ENCODE measurements at places on chromosomes 5 and 9. TPM values are rescaled to one million over a fixed set of nuclear protein-coding genes. Genes with fewer than 3 reads are reported as not detected.

GRCh38 chr5:111697881-111698757 lies 58.9 kb downstream of the NREP start:
- H3K27me3 ChIP-seq: peaks cover 4% of the 10 kb centered on the region
- DNase-seq: no peak
- no peaks in the 10 kb centered on the region for H3K4me1 ChIP-seq
- no peak overlapping the region for H3K4me3 ChIP-seq

DNA sequence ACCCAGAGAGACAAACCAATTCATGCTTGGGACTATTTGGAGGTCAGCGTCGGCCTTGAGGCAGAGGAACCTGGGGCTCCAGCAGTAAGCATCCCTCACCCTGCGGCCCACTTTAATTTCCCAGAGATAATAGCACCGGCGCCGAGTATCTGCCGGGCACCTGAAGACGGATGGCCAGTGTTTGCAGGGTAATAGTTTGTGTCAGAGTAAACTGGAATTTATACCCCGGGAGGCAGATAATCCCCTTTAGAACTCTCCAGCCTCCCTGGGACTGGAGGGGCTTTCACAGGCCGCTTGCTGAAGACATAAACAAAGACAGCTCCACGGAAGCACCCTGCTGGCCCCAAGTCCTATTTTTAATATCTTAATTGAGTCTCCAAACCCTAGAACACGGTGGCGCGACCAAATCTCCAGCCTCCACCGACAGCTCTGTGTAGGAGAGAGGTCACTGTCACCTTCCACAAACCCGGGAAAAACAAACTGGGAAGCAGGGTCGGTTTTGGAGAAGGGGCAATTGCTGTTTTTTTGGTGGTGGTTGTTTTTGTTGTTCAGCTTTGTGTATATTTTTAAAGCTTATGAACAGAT lies 17.4 kb upstream of the FCN1 start:
- H3K27ac ChIP-seq: no peak overlapping the region
- no peaks in the 10 kb centered on the region for H3K4me1 ChIP-seq
- no peaks in the 10 kb centered on the region for H3K36me3 ChIP-seq
- no peak for DNase-seq
- no peaks in the 10 kb centered on the region for H3K27me3 ChIP-seq

- no peaks in the 10 kb centered on the region for H3K27me3 ChIP-seq
- H3K4me3 ChIP-seq: no peak overlapping the region
- DNase-seq: no peak
- no peaks in the 10 kb centered on the region for H3K36me3 ChIP-seq
- no peak overlapping the region for H3K27ac ChIP-seq
- H3K4me1 ChIP-seq: peaks cover 7% of the 10 kb centered on the region
Measured at GRCh38 chr9:109182940-109183798, 16.1 kb upstream of the FRRS1L start.

GRCh38 chr9:78006734-78007133 lies 24.9 kb downstream of the GNAQ start:
- no peaks in the 10 kb centered on the region for H3K27me3 ChIP-seq
- no peak overlapping the region for H3K4me3 ChIP-seq
- no peak for DNase-seq

The ZNF484 gene
- 4.0 TPM for polyA plus RNA-seq

The AGXT2 gene
- polyA plus RNA-seq: not detected

- no peaks in the 10 kb centered on the region for H3K36me3 ChIP-seq
- H3K4me1 ChIP-seq: no peaks in the 10 kb centered on the region
- no peak for DNase-seq
- no peaks in the 10 kb centered on the region for H3K27me3 ChIP-seq
- no peak overlapping the region for H3K27ac ChIP-seq
- no peak overlapping the region for H3K4me3 ChIP-seq
Measured at GRCh38 chr5:173180331-173180730, 36.0 kb downstream of the BNIP1 start.

GRCh38 chr9:82147798-82148425 lies 159.3 kb downstream of the SPATA31D1 start:
- DNase-seq: no peak
- no peak overlapping the region for H3K27ac ChIP-seq
- H3K36me3 ChIP-seq: no peaks in the 10 kb centered on the region

The ADGRD2 gene
- polyA plus RNA-seq: not detected

- no peaks in the 10 kb centered on the region for H3K4me1 ChIP-seq
- H3K27me3 ChIP-seq: no peaks in the 10 kb centered on the region
- no peak overlapping the region for H3K27ac ChIP-seq
Measured at GRCh38 chr5:51734677-51735076, 351.4 kb downstream of the ISL1 start.

DNA sequence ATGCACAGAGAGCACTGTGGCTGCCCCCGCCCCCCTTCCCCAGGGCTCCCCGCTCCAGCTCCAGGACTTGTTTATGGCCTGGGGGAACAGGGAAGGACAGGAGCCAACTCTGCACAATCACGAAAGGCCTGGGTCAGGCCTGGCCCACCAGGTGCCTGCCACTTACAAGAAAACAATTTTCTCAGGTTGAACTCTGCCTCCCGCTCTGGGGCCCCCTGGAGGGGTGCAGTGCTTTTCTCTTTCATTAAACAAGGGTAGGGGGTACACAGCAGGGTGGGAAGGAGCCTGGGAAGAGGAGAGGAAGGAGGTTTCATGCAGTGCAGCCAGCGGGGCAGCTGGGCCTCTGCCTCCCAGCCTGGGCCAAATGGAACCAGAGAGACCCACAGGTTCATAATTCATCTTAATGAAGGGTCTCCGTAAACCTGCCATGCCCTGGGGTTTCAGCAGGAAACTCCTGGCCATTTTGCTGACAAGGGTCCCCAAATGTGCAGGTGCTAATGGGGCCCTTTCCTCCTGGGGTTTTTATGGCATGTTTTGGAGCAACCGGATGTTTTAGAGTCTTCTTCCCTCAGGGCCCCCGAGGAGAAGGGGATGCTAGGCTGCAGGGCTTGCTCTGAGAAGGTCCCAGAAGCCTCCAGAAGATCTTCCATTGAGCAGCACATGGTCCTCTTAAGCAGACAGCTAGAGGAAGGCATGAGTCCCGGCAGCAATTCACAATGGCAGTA lies 219.8 kb downstream of the SLIT3 start:
- no peaks in the 10 kb centered on the region for H3K27me3 ChIP-seq
- no peak overlapping the region for H3K27ac ChIP-seq
- no peaks in the 10 kb centered on the region for H3K4me1 ChIP-seq
- no peak overlapping the region for H3K4me3 ChIP-seq
- no peak for DNase-seq

- H3K4me3 ChIP-seq: no peak overlapping the region
- no peaks in the 10 kb centered on the region for H3K4me1 ChIP-seq
- H3K27me3 ChIP-seq: no peaks in the 10 kb centered on the region
- DNase-seq: no peak
Measured at GRCh38 chr9:72911816-72912215, 41.0 kb downstream of the ALDH1A1 start.

- no peak overlapping the region for H3K4me3 ChIP-seq
- H3K4me1 ChIP-seq: no peaks in the 10 kb centered on the region
- no peak for DNase-seq
Measured at GRCh38 chr9:106414042-106414441, 448.9 kb upstream of the ZNF462 start.

GRCh38 chr9:136496181-136496580 lies 13.3 kb upstream of the SEC16A start:
- H3K4me1 ChIP-seq: no peaks in the 10 kb centered on the region
- H3K36me3 ChIP-seq: peaks cover 10% of the 10 kb centered on the region
- H3K27ac ChIP-seq: no peak overlapping the region
- DNase-seq: no peak

GRCh38 chr5:151523335-151523734 lies 67.8 kb downstream of the FAT2 start:
- DNase-seq: no peak
- no peak overlapping the region for H3K27ac ChIP-seq
- H3K27me3 ChIP-seq: no peaks in the 10 kb centered on the region
- no peak overlapping the region for H3K4me3 ChIP-seq
- no peaks in the 10 kb centered on the region for H3K4me1 ChIP-seq

The MGAT4B gene
- 21.0 TPM for polyA plus RNA-seq

The PTGR1 gene
- polyA plus RNA-seq: not detected

The POLR3G gene
- polyA plus RNA-seq: 1.3 TPM

The TMED9 gene
- 140 TPM for polyA plus RNA-seq

The KIAA0825 gene
- polyA plus RNA-seq: 1.7 TPM

GRCh38 chr5:95962785-95963184 lies 1.1 kb upstream of the ELL2 start:
- no peak for DNase-seq
- peaks cover 17% of the 10 kb centered on the region for H3K4me1 ChIP-seq
- H3K36me3 ChIP-seq: no peaks in the 10 kb centered on the region
- H3K27me3 ChIP-seq: no peaks in the 10 kb centered on the region
- no peak overlapping the region for H3K27ac ChIP-seq

DNA sequence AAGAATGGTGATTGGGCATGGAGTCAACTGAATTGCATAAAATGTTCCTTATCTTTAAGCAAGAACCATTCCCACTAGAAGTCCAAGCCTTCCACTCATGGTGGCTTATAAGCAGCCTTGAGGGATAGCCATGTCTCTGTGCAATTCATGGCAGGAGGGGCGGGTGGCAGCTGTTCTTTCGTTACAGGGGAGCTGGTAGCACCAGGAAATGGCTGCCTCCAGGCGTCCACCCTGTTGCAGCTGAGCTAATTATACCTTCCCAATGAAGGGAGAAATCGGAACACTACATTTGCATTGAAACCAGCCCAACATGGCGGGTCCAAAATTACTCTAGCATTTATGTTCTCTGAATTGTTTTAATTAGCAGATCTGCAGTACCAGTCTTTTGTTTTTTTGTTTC lies 289.8 kb downstream of the NTRK2 start:
- H3K4me3 ChIP-seq: no peak overlapping the region
- H3K36me3 ChIP-seq: no peaks in the 10 kb centered on the region

DNA sequence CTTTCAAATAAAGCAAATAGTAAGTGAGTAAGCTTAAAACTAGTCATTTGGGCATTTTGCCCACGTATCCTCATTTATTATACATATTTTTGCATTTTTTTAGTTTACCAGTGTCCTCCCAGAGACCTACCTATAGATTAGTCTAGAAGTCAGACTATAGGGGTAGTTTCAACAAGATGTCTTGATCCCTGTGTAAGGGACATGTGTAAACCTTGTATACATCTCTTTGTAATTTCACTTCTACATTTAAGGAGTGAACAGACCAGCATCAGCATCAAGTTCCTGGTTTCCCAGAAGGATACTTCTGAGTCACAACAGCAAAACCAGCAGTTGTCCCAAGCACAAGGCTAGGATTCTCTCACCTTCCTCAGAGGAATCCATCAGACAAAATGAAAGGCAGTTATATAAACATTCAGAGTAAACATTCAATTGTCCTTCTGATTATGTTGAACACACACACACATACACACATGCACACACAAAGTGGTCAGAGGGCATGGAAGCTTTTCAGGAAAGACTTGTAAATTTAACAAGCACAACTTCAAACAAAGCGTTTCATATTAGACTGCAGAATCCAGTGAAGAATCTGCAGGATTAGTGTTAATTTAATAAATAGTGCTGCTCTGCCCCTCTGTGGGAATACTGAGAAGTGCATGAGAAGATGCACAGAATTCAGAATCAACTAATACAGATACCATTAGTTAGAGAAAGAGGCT lies 55.4 kb downstream of the HINT1 start:
- peak; percentile 35 for DNase-seq
- H3K27me3 ChIP-seq: no peaks in the 10 kb centered on the region

The HRCT1 gene
- not detected for polyA plus RNA-seq

DNA sequence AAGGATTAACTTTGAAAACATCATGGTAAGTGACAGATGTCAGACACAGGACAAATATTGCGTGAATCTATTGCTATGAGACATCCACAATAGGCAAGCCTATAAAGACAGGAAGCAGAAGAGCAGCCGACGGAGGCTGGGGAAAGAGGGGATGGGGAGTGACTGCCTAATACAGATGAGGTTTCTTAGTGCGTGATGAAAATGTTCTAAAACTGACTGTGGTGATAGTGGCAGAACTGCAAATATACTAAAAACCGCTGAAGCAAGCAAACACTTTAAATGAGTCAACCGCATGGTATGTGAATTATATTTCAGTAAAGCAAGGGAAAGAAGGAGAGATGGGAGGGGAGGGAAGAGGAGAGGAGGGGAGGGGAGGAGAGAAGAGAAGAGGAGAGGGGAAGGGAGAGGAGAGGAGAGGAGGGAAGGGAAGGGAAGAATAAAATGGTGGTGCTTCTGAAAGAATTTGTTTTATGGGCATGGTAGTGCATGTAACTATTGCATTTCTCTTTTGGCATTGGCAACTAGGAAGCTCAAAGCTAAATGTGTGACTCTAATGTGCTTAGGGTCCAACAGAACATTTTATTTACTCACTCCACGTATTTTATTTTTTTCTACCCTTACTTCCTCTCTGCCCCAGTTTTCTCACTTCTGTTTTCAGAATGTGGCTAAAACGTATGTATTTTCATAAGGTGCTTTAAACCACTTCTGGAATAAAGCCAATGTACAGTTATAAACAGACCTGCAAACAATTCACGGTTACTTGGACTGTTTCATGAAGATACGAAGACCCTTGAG lies 21.3 kb downstream of the AKNA start:
- peaks cover 69% of the 10 kb centered on the region for H3K36me3 ChIP-seq
- H3K27ac ChIP-seq: peak overlapping the region; percentile 68
- H3K27me3 ChIP-seq: no peaks in the 10 kb centered on the region
- H3K4me3 ChIP-seq: peak overlapping the region; percentile 16

The CD14 gene
- 0.43 TPM for polyA plus RNA-seq

GRCh38 chr5:156477196-156477595 lies 150.2 kb downstream of the SGCD start:
- H3K27me3 ChIP-seq: no peaks in the 10 kb centered on the region
- no peaks in the 10 kb centered on the region for H3K4me1 ChIP-seq
- no peak for DNase-seq
- no peak overlapping the region for H3K27ac ChIP-seq
- H3K4me3 ChIP-seq: no peak overlapping the region
- no peaks in the 10 kb centered on the region for H3K36me3 ChIP-seq

The F2R gene
- polyA plus RNA-seq: 46.5 TPM

GRCh38 chr5:42587096-42587723 lies 164.0 kb downstream of the GHR start:
- no peak overlapping the region for H3K4me3 ChIP-seq
- no peaks in the 10 kb centered on the region for H3K27me3 ChIP-seq

GRCh38 chr9:6564360-6564759 lies 81.2 kb downstream of the GLDC start:
- no peak for DNase-seq
- H3K4me3 ChIP-seq: no peak overlapping the region
- no peaks in the 10 kb centered on the region for H3K27me3 ChIP-seq
- H3K4me1 ChIP-seq: no peaks in the 10 kb centered on the region

DNA sequence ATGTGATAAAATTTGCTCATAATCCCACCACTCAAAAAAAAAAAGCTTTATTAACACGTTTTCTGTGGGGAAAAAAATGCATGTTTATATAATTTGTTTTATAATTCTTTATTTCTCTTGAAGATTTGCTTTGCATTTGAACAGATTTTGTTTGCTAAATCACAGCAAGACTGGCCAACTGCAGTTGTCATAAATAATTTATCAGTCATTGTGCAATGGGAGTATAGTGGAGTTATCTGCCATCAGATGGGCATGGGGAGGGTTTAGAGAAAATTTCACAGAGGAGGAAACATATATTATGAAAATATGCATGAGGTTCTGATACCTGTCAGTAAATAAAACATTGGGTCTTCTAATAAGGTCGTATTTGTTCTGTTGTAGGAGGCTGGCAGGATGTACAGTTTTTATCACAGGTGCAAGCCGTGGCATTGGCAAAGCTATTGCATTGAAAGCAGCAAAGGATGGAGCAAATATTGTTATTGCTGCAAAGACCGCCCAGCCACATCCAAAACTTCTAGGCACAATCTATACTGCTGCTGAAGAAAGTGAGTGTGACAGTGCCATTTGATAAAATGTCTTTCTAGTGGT lies 23.8 kb downstream of the HSDL2 start:
- H3K27ac ChIP-seq: no peak overlapping the region
- no peak overlapping the region for H3K4me3 ChIP-seq
- no peaks in the 10 kb centered on the region for H3K27me3 ChIP-seq
- H3K36me3 ChIP-seq: no peaks in the 10 kb centered on the region

The NUTM2F gene
- polyA plus RNA-seq: not detected
